Right renal cortex interstitium (tissue), 3 donors: ENCODE measurements at places on chromosomes 16 and 17. TPM values are rescaled to one million over a fixed set of nuclear protein-coding genes. Genes with fewer than 3 reads are reported as not detected.

DNA sequence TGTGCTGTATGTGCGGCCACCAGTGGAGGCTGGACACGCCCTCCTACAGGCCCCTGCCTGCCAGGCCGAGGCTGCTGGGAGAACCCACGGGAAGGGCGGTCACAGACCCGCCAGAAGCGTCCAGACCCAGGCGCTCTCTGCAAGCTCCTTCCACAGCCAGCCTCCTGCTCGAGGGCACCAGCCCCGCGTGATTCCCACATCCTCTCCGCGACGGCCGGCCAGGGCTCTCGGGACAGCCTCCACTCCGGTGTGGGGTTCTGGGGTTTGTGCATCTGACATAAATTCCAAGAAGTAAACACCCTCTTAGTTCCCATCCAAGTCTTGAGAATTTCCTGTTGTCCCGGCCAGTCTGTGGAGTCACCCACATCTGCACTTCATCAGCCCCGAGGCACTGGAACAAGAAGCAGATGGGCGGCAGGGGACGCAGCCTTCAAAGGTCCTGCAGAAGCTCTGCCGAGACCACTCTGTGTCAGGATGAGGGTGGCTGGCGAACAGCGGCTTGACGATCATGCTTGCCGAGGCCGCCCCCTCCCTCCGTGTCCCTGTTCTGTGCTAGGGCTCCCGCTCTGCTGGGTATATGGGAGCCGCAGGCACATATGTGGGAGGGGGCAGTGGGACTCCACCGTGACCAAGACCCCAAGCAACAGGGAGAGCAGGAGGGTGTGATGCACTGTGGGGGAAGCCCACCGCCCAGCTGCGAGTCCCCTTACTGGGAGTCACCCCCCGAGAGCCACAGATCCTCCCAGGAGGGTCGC is 2.4 kb upstream of the TMEM204 start:
- DNase-seq, result peak; percentile 48

DNA sequence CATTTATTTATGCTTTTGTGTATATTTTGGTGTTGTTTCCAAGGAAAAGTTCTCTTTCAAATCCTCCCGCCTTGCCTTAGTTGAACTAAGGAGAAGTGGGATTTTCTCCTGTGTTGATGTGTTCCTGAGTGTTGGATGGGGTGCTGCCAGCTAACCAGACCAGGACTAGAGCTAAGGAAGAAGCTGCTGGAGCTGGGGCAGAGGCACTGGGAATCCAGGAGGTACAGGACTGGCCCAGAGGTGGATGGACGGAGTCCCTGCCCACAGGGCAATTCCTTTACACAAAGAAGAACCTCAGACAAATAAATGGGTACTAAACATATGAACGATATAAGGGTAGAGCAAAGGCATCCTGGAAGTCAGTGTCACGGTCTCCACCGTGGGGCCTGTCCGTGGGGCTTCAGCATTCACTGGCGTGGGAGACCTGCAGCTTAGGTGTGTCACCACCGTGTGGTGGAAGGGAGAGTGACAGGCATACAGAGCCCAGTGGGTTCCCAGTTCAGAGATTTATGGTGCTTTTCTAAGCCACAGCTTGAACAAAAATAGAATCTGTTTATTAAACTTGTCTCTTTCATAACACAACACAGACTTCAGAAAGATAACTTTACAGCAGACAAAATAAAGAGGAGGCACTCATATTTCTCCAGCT is 270.7 kb downstream of the NTN1 start:
- DNase-seq, result no peak

- no peak for DNase-seq
Observed at GRCh38 chr16:28596115-28596630, 677 bp downstream of the SULT1A2 start.

GRCh38 chr16:64265756-64266155 is 856.1 kb downstream of the CDH11 start:
- no peak for DNase-seq

The GCGR gene
- 5.7 TPM for polyA plus RNA-seq

The PRMT7 gene
- 51.6 TPM for polyA plus RNA-seq

The PRSS33 gene
- 0.33 TPM for polyA plus RNA-seq
